ENCODE measurements at places on chromosomes 11 and 22.
A peak's percentile ranks its signal among the peaks of the same experiment; 100 is the strongest.

DNA sequence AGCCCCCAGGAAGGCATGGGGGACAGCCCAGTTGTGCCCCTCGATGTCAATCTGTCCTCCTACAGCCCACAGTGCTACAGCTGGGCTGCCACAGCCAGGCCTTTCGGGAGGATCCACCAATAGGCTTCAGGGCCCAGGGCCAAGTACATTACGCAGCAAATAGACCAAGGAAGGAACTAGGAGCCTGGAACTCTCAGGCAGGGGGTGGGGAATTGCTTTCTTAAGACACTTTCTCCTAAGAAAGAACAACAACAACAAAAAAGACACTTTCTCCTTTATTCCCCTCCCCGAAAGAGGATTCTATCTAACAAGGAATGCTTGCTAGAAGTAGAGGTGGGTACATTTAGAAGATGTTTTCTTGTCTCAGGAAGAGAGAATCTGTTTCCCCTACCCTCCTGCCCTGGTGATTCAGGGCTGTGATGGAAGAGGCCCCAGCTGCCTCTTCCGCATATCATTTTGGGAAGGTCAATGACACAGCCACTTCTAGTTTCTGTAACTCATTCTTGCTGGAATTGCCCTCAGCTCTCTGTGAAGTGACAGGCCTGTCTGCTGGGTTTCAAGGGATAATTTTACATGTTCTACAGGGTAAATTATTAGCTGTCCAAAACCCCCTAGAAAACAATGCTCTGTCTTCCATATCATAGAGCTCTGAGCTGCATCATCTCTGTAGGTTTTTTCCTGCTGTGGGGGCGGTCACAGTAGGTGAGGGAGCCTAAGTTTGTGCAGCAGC, 6.0 kb upstream of the MALAT1 start:
- DNase-seq, result peak; percentile 87

- no peak for DNase-seq
Measured at GRCh38 chr11:7796842-7797241, at the start of gene OR5P2. OR5P2 (minus strand) TSS chr11:7796942; CDS start chr11:7796942, 0 bp downstream.

GRCh38 chr11:106961518-106961917, 56.8 kb downstream of the GUCY1A2 start:
- DNase-seq, result peak; percentile 68

GRCh38 chr11:2116680-2117079, 22.5 kb downstream of the IGF2 start:
- DNase-seq, result no peak

DNA sequence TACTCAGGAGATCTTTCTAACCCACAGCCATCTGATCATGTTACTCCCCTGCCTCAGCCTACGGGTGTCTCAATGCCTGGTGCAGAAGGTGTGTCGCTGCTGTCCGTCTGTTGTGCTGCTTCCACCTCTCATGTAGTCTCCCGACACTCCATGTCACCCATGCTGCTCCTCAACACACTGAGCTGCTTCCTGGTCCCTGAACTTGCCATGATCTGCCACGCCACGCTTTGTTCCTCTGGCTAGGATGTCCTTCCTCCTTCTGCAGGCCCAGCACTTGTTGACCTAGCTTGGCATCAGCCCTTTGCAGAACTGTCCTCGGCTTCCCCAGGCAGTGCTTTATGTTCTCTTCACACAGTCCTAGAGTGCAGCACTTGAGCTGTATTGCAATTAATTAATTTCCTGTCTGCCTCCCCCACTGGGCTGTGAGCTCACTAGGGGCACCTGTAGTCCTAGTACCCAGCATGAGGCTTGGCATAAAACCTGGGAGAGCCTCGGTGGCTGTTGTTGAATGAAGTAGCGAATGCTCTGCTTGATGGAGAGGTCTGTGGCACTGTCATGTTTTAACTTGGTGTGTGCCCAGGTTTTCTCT, 9.5 kb downstream of the GTPBP1 start:
- DNase-seq, result no peak

DNA sequence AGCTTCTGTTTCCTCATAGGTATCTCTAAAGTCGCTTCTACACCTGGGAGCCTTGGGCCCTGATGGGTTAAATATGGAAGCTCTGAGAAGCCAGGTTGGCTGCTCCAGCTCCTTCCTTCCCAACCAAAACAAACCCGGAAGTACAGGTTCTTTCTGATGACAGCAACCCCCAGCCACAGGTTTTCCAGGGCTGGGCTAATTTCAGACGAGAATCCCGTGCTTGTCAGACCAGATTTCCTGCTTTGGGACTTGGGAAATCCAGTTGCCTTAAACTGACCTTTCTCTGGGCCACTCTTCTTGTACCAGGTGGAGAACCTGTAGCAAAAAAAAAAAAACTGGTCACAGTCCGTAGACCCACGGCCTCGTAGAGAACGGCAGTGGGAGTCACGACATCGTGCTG, 51.9 kb downstream of the RBX1 start:
- DNase-seq, result no peak

DNA sequence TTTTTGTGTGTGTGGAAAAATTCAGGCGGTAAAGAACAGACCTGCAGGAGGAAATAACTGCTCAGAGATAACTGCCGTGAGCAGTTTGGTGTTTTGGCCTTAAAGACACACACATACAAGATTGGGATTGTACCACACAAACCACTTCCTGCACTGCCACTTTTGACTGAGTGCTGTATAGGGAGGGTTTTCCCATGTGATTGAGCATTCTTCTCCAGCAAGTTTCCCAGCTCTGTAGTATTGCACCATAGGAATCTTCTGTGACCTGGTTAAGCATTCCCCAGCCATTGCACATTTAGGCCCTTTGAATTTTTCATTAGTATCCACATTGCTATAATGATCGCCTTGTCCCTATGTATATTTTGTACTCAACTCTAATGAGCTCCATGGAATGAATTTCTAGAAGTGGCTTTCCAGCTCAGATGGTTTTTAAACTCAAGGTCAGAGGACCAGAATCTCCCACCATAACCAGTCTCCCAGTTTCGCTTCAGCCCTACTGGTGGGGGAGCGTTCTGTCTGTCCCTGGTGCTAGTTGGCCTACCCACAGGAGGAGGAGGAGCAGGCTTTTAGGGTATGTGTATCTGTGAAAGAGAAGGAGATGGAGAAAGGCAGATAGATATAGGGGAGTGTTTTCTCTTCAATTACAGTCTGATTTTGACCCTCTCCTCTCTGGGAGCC, 9.3 kb downstream of the CD82 start:
- DNase-seq, result peak; percentile 93

DNA sequence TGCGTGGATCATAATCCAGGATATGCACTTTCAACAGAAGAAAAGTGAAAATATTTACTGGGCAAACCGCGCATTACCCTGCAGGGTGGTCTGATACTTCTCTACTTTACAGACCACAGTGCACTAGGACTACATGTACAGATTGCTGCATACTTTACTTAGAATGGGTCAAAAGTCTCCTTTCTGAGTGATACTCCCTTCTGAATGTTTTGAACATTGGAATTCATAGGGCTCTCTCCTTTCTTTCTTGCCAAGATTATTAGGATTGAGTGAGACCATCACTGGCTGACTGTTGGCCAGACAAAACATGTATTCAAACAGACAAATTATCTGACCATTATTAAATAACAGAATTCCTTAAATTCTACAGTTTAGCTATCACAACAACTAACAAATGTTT, 6.6 kb upstream of the FIBIN start:
- DNase-seq, result no peak

DNA sequence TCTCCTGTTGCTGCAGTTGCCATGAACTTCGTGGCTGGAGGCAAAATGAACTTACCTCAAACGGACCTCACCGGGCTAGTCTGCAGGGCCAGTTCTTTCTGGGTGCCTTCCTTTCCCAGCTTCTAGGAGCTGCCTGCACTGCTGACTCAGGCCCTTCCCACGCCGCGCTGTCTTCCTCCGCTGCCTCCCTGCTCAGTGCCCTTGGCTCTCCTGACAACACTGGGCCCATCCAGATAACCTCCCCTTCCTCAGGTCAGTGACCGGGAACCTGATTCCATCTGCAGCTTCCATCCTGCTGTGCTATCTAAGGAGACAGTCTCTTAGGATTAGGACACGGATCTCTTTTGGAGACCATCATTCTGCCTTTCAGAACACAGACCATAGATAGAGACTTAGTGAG, 19.3 kb downstream of the MOB2 start:
- no peak for DNase-seq

- DNase-seq, result peak; percentile 20
Measured at GRCh38 chr11:27471589-27472397, 797 bp downstream of the LGR4 start.

GRCh38 chr11:27721264-27722116, 21.2 kb upstream of the BDNF start:
- DNase-seq, result no peak

DNA sequence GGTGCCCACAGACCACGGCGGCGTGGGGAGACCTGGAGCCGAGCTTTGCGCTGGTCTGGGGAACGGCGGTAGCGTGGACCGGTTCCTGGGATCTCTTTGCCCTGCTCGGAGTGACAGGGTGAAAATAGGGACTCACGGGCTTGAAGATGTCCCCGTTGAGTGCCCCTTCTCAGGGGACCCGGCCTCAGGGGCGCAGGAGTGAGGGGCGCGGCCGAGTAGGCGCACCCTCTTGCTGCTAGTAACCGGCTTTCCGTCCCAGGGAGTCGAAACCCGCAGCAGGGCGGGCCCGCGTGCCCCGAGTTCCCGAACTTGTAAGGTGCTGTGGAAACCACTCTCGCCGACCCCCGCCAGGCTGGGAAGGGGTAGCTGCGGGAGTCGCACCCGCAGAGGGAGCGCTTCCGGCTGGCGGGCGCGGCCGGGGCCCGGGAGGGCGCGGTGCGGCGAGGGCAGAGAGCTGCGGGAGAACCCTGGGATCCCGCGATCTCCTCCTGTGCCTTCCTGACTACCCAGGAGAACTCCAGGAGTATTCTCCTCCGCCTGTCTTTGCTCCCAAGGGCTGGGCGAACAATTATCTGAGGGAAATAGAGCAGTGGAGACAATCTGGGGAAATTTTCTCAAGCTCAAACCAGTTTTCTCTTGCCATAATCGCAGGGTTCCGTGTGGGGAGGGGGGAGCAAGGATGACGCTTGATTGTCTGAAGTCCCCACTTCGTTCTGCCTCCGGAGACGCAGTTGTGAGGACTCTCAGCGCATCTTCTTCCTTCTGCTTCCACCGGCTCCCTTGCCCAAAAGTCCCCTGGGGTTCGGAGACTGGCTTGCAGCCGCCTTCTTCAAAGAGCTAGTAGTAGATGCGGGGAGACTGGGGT, 666 bp downstream of the NELL1 start:
- DNase-seq, result no peak

DNA sequence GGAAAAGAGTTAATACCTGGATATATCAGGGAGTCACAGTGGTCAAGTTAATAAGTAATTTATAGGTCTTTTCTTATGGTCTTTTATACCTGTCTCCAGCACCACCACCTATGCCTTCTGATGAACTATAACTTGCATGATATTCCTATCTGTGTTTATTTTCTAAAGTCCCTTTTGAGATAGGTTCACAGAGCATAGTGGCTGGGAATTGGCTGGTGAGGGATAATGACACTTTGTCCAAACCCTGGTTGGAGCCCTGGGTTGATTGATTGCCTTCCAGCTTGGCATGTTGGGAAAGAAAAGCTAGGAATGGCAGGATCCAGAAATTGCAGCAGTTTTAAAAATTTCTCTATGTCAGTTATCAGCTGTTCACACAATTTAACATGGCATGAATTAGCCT, 23.2 kb downstream of the HIPK3 start:
- no peak for DNase-seq

DNA sequence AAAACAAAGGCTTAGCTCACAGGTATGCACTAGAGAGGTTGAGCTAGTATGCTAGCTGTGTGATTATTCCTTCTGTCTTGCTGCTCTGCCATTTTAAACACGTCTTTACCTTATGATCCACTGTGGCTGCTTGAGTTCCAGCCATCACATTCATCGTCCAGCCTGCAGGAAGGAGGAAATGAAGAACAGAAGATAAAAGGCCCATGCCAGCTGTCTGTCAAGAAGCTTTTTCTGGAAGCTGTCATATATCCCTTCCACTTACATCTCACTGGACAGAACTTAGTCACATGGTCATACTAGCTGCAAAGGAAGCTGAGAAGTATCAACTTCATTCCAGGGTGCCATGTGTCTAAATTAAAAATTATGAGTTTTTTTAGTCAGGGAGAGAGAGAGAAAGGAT, 9.5 kb downstream of the PRDX5 start:
- DNase-seq, result no peak

GRCh38 chr11:2800655-2801531, 84.7 kb downstream of the CDKN1C start:
- no peak for DNase-seq

DNA sequence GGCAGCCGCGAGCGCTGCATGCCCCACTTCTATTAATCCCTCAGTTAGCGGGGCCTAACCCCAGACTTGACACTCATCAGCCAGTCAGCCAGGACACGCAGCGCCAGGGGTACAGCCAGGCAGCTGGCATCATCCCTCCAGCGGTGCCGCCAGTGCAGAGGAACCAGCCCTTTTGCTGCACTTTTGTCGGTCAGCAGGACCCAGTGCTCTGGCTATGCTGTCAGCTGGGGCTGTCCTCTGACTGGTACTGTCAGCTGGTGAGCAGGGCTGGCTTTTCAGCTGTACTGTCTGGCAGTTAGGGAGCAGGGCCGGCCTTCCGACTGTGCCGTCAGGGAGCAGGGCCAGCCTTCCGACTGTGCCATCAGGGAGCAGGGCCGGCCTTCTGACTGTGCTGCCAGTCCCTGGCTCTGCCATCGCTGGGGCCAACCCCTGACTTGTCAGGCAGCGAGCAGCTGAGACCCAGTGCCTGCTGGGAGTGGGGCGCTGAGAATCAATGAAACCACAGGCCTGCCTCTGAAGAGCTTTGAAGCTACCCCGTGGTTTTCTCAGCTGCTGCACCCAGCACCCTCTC, 115.4 kb downstream of the KIAA1671 start:
- DNase-seq, result no peak

- DNase-seq, result no peak
Measured at GRCh38 chr11:119210050-119210449, 3.9 kb downstream of the CBL start.

GRCh38 chr11:86486261-86487030, 111.8 kb downstream of the CCDC81 start:
- DNase-seq, result no peak

GRCh38 chr22:47189056-47189916, 426.8 kb downstream of the TBC1D22A start:
- no peak for DNase-seq

GRCh38 chr11:11620921-11621572, 758 bp downstream of the GALNT18 start:
- peak; percentile 40 for DNase-seq

DNA sequence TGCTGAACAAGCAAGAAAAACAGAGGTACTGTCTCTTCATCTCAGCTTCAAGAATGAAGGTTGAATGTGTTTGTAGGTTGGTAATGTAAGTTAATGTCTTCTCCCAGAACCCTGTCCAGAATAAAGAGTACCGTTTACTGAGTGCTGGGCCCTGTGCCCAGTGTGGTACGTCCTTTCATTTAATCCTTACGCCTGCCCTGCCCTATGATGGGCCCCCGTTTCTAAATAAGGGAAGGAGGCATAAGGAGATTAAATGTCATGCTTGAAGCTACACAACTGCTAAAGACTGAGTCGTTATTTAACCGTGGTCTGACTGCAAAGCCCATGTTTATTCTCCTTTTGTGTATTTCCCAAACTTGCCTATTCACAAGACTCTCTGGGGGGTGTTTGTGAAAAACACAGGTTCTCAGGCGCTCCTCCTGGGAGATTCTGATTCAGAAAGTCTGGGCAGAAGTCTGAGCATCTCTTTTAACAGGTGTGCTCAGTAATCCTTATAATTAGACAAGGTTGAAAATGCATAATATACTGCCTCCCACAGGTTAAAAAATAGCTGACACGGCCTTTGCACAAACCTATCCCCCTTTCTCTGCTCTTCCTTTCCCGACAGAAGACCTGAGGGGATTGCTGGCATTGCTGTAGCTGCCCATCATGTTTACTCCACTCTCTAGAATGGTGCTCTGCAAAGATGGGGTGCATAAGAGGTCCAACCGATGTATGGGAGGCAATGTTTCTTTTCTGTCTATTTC, 56.3 kb upstream of the ZBTB44 start:
- DNase-seq, result no peak
